ENCODE measurements at places on chromosomes 11 and 22. TPM values are rescaled to one million over a fixed set of nuclear protein-coding genes. Genes with fewer than 3 reads are reported as not detected.

The PPP1R14B gene
- 74.4 TPM for total RNA-seq

The HSPB2 gene
- total RNA-seq, result not detected

DNA sequence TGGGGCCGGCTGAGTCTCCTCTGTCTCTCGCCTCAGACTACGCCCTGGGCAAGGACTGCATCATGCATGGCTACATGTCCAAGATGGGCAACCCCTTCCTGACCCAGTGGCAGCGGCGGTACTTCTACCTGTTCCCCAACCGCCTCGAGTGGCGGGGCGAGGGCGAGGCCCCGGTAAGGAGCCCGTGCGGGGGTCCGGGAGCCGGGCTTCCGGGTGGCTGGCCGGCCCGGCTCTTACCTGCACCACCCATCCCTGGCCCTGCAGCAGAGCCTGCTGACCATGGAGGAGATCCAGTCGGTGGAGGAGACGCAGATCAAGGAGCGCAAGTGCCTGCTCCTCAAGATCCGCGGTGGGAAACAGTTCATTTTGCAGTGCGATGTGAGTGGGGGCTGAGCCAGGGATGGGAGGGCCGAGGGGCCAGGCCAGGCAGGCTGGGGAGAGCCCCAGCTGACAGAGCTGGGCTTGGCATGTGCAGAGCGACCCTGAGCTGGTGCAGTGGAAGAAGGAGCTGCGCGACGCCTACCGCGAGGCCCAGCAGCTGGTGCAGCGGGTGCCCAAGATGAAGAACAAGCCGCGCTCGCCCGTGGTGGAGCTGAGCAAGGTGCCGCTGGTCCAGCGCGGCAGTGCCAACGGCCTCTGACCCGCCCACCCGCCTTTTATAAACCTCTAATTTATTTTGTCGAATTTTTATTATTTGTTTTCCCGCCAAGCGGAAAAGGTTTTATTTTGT, 4.1 kb upstream of the ANKRD13D start:
- DNase-seq, result no peak

GRCh38 chr22:48957311-48957986, 870.2 kb downstream of the BRD1 start:
- DNase-seq, result no peak

DNA sequence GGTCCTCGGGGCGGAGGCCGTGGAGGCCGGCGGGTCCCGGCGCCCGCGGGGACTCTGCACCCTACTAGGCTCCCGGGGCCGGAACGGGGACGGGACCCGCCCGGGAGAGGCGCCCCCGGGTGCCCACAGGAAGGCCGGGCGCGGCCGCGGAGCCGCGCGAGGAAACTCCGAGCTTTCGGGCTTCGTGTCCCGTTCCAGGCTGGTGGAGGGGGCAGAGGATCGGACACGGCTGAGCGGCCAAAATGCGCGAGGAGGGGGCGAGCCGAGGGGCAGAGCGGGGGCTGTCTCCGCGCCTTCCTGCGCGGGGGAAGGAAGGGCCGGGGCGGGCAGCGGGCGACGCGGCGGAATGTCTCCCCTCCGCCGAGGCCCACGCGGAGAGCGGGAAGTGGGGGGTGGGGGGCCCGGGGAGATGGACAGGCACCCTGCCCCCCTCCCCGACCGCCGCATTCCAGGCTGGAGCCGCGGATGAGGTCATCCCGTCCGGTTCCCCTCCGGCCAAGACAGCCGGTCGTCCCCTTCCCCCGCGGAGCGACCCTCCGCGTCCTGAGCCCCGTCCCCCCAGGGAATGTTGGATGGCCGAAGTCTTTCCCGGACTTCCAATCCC, 430 bp downstream of the CDC42EP1 start:
- DNase-seq, result peak; percentile 61

GRCh38 chr11:94218372-94218771, 86.0 kb upstream of the IZUMO1R start:
- no peak for DNase-seq

Measured in thyroid gland (tissue), 4 donors.